ENCODE measurements at places on chromosomes 16 and 17.
A peak's percentile ranks its signal among the peaks of the same experiment; 100 is the strongest.

GRCh38 chr16:84239141-84239769 lies 557 bp downstream of the KCNG4 start:
- DNase-seq, result no peak

GRCh38 chr16:58670946-58671583 lies 13.5 kb downstream of the SLC38A7 start:
- DNase-seq, result no peak

DNA sequence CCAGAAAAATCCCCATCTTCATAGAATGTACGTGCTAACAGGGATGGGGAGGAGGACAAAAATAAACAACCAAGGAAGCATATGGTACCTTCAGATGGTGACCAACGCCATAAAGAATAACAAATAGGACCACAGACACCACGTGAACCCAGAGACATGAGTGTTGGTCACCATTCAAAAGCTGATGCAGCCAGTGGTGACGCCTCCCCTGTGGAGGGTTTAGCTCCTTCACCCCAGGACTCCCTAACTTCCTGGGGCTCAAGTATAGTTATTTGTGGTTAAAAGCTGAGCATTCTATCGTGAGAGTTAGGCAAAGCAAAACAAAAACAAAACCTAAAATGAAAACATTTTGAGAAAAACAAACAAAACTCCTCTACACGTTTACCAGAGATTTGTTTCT lies 184.7 kb downstream of the SOX9 start:
- no peak for DNase-seq

- no peak for DNase-seq
These were observed 49.2 kb downstream of the IRF8 start for GRCh38 chr16:85948138-85948509.

GRCh38 chr16:70364399-70364798 lies 17.7 kb downstream of the DDX19A start:
- DNase-seq, result no peak

DNA sequence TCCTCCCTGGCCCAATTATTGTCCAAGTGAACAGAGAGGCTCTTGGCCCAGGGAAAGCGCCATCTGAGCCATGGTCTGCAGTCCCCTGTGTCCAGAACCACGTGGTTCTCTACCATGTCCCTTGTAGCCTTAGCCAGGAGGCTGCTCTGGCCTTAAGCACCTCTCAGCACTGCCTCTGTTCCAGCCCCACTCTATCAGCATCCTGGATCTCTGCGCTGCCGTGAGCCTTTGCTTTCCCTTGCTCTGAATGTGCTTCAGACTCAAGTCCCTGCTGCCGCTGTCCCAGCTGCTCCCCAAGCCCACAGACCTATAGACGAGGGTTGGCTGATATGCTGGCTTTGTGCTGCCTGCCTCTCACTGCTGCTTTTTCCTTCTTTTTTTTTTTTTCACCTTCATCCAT lies 33.9 kb downstream of the CYB561 start:
- DNase-seq, result no peak

GRCh38 chr17:13031718-13032350 lies 14.0 kb upstream of the ELAC2 start:
- peak; percentile 63 for DNase-seq

DNA sequence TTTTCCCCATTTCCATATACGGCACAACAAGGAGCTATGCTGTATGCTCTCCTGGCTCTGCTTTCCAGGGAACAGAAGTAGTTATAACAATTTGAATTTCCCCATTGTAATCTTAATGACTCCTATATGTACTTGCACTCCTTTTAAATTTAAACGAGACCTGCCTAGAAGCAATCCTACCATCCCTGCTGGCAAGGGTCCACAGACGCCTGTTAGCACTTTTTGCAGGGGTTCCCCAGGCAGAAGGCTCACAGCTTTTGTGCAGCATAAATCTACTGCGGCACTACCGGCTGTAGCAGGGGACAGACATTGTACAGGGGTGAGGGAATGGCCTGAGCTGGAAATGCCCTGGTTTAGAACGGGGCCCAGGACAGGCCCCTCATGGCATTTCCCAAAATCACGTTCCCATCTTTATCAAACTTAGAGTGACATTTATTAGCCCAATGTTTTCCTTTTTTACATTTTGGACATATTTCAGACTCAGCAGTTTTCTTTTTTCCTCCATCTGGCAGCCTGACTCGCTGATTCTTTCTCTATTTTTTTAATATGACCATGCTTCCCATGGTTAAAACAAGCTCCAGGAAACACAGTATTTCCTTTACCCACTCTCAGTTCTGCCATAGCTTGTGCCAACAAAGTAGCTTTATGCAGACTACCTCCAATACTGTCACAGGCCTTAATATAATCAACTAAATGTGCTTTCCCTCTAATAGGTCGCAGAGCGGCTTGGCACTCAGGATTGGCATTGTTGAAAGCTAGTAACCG lies 35.4 kb upstream of the USP22 start:
- no peak for DNase-seq

GRCh38 chr16:9330095-9330494 lies 238.7 kb downstream of the HAPSTR1 start:
- DNase-seq, result no peak
